ENCODE measurements at places on chromosomes 3 and 15.

- DNase-seq, result no peak
Measured at GRCh38 chr15:71559098-71559497, 251.3 kb upstream of the NR2E3 start.

GRCh38 chr3:60064210-60065178 lies 1014.7 kb upstream of the CFAP20DC start:
- DNase-seq, result no peak

DNA sequence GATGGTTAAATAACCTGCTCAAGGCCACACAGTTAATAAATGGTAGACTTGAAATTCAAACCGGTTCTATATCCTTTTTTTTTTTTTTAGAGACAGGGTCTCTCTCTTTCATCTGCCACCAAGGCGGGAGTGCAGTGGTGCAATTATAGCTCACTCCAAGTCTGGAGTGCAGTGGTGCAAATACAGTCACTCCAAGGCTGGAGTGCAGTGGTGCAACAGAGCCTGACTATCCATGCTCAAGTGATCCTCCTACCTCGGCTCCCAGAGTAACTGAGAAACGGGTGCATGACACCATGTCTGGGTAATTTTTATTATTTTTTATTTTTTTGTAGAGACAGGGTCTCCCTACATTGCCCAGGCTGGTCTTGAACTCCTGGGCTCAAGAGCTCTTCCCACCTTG lies 23.4 kb downstream of the DPP8 start:
- no peak for DNase-seq

DNA sequence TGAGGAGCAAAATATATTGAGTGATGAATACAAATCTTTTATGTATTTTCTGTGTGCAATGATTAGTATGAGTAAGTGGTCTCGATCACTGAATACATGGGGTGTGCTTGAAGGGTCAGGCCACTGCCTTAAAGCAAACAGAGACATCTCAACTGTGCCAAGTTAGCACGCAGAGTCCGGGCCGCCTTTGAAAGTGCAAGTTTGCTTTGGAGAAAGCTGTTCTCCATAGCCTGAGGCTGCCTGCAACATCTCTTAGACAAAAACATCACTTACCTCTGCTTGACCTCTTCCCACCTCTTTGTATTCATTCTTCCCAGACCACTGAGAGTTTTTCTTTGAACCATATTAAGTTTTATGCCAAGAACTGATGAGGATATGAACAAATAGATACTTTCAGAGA lies 267.0 kb downstream of the ZBTB20 start:
- no peak for DNase-seq

DNA sequence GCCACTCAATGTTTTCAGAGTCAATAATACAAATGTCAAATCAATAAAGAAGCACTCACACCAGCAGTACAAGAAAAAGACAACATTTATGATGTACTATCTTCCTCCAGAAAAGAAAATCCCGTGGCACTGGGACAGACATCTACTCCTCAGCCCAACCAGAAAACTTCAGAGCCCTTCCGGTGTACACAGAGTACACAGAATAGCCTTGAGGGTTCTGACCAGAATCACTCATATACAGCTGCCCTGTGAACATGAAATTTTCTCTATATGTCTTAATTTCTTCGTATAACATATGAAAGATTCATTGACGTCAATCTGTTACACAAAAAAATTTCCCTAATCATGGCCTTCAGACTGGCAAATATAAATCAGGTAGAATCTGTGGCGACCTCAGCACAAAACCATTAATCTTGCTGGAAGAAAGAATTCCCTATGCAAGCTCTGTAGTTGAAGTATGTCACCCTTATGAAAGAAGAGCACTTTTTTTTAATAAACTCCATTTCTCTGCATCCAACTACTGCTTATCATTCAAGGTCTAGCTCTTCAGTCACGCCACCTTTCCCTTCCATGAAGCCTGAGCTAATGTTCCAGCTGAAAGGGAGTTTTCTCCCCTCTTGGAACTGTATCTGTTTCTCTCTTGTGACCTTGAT lies 53.8 kb upstream of the PLAAT1 start:
- no peak for DNase-seq

GRCh38 chr3:149969110-149969939 lies 1.4 kb downstream of the PFN2 start:
- peak; percentile 59 for DNase-seq

- DNase-seq, result no peak
Measured at GRCh38 chr3:55964491-55964985, 477.4 kb upstream of the WNT5A start.

DNA sequence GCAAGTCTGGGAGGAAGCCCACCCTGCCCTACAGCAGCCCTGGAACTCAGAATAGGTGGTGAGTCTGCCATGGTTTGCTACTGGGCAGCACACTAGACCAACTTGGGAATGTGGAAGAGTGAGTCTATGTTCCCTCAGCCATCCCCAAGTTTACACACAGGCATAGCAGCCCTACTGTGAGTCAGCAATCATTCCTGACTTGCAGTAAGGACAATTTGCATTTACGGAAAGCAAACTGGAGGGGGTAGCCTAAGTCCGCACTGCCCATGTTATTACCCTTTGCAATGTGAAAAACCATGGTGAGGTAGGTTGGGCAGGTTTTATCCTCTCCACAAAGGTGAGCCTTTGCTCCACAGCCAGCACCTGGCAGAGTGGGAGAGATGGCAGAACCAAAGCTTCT lies 4.6 kb downstream of the TCTA start:
- DNase-seq, result no peak

DNA sequence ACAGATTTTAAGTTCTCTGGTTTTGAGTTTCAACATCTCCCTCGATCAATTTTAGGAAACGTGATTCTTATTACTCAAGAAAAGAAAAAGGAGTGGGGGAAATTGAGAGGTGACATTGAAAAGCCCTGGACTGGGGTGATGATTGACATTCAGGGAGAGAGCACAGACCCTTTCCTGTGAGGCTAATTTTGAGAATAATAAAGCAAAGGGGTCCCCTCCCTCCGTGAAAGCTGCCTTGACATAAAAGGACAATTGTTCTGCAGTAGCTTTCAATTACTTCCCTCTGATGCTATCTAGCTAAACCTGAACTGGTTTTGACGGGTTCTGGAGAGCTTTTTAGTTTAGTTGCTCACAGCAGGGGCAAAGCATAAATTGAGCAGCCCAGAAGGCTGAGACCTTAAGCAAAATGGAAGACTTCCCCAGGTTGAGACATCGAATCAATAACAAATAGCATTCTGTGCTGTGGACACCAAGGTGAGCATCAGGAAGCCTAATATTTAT lies 14.4 kb upstream of the CMTM8 start:
- no peak for DNase-seq

GRCh38 chr15:56042982-56043980 lies 49.9 kb upstream of the NEDD4 start:
- DNase-seq, result no peak

GRCh38 chr3:61233746-61234145 lies 17.5 kb downstream of the FHIT start:
- no peak for DNase-seq

DNA sequence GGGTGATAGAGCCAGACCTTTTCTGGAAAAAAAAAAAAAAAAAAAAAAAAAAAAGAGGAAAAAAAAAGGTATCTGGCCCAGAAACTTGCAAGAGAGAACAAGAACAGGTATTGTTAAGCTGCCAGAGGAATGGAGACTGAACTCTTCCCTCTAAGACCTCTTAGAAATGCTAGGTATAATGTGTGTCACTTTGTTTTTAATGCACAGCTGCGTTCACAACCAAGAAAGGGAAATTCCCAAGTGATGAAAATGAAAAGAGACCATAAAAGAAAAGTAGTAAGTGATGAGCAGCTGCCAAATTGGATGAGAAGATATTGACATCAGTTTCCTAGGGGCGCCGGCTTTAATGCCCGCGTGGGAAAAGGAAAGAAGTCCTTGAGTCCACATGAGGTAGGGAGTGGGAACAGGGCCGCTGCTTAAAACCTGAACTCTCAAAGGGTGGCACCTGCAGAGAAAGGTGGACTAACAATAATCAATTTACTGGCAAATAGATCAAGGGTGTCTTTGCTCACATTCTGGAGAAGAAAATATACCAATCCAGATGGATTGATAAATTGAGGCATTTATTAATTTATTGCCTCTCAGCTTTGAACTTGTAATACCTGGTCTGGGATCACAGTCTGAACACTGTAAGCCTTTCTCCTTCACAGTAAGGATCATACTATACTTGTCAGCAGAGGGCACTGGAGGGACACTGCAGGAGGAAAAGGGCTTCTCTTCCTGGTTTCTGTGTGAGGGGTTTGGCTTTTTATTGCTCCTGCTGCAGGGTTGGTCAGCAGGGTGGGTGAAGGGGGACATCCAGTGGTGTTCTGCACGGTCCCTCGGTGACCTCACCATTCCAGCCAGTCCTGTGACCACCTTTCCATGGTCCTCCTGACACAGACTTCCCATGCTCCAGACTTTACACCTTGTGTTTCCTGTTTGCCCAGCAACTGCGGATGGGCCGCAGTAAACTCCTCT lies 131.6 kb downstream of the AQP9 start:
- peak; percentile 44 for DNase-seq

DNA sequence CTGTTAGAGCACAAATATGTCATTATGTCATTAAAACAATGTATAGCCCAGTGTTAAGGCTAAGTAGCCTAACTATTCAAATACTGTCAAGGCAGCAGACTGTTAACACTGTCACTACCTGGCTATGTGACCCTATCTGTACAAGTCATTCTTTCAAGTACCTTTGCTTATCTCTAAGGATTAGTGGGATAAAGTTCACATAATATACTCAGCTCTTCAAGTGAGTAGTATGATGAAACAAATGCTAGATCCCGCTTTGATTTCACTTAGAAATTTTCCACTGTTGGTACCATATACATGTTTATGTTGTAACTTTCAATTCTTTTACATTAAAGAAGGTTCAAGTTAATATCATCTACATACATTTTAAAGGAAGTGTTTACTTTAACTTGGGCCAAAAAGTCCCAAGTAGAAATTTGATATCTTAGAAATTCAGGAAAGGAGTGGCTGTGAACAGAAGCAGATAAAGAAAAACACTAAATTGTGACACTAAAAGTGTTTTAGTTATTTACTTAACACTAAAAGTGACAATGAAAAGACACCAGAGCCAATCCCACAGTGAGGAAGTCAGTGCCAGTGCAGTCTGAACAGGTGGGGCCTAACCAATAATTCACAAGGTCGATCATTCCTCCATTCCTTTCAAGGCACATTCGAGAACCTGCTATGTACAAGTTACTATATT lies 4.8 kb upstream of the RFX7 start:
- DNase-seq, result no peak

- no peak for DNase-seq
Measured at GRCh38 chr15:60369696-60370095, 28.1 kb downstream of the ANXA2 start.

GRCh38 chr3:171348121-171348520 lies 112.1 kb downstream of the TNIK start:
- no peak for DNase-seq

GRCh38 chr15:100919481-100920405 lies 586 bp downstream of the LRRK1 start:
- no peak for DNase-seq

- no peak for DNase-seq
Measured at GRCh38 chr3:136804813-136805212, 14.1 kb upstream of the SLC35G2 start.

DNA sequence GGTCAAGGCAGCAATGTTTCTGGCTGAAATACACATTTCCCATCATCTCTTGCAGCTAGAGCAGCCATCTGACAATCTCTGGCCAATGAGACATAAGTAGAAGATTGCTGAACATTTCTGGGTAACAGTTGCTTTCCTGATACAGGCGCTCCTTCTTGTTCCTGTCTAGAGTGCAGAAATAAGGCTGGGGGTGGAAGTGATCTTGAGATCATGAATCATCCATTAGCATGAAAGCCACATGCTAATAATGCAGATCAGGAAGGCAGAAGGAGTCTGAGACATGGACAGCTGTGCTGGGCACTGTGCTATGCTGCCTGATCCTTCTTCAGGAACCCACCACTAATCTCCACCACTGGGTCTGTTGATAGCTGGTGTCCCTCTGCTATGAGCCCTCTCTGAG lies 14.8 kb upstream of the TMEM108 start:
- no peak for DNase-seq

- no peak for DNase-seq
Measured at GRCh38 chr3:123485551-123485950, 36.7 kb upstream of the ADCY5 start.

GRCh38 chr15:94749811-94750617 lies 518.7 kb downstream of the MCTP2 start:
- no peak for DNase-seq

GRCh38 chr15:85539491-85539890 lies 159.1 kb downstream of the AKAP13 start:
- no peak for DNase-seq

- DNase-seq, result no peak
Measured at GRCh38 chr3:107116251-107116650, 261.0 kb upstream of the CCDC54 start.

- DNase-seq, result no peak
Measured at GRCh38 chr15:60673166-60673565, 194.2 kb upstream of the ICE2 start.

- no peak for DNase-seq
Measured at GRCh38 chr3:45536316-45536715, 58.2 kb upstream of the LIMD1 start.

DNA sequence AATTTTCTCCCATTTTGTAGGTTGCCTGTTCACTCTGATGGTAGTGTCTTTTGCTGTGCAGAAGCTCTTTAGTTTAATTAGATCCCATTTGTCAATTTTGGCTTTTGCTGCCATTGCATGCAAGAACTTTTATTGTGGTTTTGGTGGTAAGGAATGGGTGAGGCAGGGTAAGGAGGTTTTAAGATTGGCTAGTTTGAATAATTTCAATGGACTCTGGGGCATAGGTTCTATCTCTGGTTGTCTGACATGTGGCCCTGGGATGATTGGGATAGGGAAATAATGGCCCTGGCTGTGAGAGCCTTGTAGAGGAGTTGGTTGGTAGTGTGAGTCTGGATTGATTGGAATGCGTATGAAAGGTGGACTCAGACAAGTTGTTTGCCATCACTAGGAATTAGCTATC lies 38.0 kb downstream of the SEC22A start:
- no peak for DNase-seq

GRCh38 chr3:11734-12133 lies 184.8 kb upstream of the CHL1 start:
- no peak for DNase-seq

- DNase-seq, result no peak
Measured at GRCh38 chr15:41848631-41849030, 10.0 kb downstream of the PLA2G4B start.

DNA sequence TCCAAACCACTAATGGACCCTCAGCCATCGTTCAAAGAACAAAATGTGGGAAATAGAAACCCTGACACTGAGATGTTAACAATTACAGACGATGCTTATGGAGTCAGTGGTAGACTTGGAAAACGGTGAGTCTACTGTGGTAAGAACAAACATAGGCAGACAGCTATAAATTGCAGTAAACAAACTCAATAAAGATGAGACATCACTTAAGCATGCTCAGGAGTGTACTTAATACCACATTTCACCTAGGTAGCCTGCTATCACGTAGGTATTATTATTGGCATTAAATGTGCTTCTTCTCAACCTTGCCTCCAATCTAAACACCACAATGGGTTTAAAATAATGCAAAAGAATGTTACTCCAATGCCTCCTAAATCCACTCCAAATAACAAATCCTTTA lies 2.5 kb downstream of the OSBPL10 start:
- no peak for DNase-seq

GRCh38 chr3:83877910-83878309 lies 1080.9 kb upstream of the CADM2 start:
- DNase-seq, result no peak

Data from WTC11 (cell line).